Stimulated activated CD4-positive, alpha-beta T cell treated with anti-CD3 and anti-CD28 coated beads, Interleukin-15, amount 100 ng/mL, for 1 hour (primary cell): ENCODE measurements at places on chromosomes 5 and 9.

DNA sequence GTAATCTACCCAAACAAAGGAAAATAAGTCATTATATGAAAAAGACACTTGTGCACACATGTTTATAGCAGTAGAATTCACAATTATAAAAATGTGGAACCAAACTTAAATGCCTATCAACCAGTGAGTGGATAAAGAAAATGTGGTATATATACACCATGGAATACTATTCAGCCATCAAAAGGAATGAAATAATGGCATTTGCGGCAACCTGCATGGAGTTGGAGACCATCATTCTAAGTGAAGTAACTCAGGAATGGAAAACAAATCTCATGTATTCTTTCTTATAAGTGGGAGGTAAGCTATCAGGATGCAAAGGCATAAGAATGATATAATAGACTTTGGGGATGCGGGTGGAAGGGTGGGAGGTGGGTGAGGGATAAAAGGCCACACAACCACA, 34.6 kb downstream of the SLC12A2 start:
- no peak for DNase-seq

DNA sequence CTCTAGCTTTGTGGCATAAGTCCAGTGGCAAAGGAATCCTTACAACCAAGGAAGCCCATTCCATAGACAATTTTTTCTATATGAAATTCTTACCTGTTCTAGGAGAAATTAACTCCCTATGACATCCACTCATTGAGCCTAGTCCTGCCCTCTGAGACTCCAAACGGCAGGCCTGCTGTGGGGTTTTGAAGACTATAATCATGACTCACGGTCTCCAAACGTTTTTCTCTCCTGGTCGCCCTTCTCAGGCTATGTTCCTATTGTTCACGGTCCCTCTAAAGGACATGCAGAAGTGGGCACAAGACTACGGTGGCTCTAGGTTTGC, 611 bp downstream of the EXOSC3 start:
- no peak for DNase-seq

DNA sequence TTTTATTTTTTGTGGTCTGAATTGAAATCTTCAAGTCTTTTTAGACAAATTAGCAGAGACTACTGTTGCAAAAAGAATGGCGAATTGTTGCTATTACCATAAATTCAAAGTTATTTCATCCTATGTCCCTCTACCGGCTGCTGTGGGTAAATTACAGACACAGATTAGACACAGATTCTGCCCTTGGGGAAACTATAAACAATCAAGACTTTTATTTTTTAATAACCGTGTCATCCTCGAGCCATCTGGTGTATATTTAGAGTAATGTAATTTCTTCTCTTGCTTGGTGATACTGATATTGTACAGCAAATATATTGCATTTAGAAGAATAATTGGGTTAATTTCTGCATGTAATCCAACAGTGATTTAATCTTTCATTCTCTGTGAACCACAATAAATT, 228.0 kb upstream of the ADAMTSL1 start:
- DNase-seq, result no peak

DNA sequence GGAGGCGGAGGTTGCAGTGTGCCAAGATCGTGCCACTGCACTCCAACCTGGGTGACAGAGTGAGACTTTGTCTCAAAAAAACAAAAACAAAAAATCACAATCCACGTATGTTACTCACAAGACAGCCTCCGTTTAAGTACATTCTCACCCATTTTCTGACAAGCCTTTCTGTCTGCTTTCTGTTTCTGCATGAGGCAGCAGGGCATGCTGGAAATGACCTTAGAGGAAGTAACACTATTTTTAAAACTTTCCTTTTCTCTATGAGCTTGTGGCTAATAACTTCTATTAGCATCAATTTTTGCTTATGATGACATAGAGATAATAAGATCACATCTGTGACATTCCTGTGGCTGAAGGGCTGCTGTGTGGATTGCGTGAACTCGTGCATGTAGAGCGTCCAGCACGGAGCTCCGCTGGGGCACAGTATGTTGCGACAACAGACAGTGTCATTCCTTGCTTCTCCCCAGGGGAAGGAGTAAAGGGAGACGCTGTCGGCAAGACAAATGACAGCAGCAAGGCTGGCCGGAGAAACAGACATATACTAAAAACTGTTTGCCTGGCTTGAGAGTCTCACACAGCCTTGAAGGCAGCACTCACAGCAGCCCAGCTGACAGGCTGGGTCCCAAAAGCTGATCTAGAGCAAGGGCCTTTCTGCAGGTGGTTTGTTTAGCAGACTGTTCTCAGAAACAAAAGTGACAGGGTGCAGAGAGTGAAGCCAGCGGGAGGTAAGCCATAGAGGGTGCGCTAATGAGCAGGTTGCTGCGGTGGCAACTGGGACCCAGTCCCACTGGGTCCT, 1.6 kb downstream of the BTNL3 start:
- no peak for DNase-seq
